GDM1 (cell line): ENCODE measurements at places on chromosomes 2 and 18.
A peak's percentile ranks its signal among the peaks of the same experiment; 100 is the strongest.

- DNase-seq, result no peak
Observed at GRCh38 chr2:108454440-108454839, 5.4 kb downstream of the GCC2 start.

DNA sequence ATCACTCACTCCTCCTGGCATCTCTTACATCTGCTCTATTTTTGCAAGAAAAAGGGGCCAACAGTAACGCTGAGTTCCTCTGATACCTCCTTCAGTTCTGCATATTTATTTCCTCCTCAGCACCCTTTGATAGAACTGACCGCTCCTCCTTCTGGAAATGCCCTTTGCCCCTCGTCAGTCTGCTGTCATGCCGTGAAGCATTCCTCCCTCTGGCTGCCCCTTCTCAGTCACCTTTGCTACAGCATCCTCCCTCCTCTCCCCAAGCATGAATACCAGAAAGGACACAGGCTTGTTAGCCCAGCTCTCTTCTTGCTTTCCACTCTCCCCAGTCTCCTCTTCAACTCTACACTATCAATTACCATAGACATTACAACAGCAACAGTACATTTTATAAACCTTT, 135.4 kb downstream of the NBAS start:
- no peak for DNase-seq

- no peak for DNase-seq
Observed at GRCh38 chr18:11458447-11458846, 150.9 kb upstream of the SLC35G4 start.

- DNase-seq, result no peak
Observed at GRCh38 chr18:29083545-29083944, 906.6 kb upstream of the CDH2 start.

DNA sequence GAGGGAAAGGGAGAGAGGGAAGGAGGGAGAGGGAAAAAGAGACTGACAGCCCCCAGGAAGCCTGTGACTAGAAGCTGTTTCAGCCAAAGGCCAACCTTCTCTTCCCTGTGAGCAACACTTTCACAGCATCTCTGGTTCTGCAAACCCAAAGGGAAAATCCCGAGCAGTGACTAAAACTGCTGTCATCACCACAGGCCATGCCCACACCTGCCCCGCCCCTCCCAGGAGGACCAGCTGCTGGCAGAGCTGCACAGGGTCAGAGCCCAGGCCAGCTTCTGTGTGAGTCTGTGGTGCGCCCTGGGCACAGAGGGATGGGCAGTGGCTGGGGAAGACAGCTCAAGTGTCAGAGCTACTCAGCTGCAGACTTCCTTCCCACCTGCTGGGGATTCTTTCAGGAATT, 64.9 kb upstream of the OTOS start:
- no peak for DNase-seq

- no peak for DNase-seq
Observed at GRCh38 chr2:64141674-64142405, 2.4 kb downstream of the PELI1 start.

- no peak for DNase-seq
Observed at GRCh38 chr18:72672364-72673184, 128.4 kb upstream of the CBLN2 start.

DNA sequence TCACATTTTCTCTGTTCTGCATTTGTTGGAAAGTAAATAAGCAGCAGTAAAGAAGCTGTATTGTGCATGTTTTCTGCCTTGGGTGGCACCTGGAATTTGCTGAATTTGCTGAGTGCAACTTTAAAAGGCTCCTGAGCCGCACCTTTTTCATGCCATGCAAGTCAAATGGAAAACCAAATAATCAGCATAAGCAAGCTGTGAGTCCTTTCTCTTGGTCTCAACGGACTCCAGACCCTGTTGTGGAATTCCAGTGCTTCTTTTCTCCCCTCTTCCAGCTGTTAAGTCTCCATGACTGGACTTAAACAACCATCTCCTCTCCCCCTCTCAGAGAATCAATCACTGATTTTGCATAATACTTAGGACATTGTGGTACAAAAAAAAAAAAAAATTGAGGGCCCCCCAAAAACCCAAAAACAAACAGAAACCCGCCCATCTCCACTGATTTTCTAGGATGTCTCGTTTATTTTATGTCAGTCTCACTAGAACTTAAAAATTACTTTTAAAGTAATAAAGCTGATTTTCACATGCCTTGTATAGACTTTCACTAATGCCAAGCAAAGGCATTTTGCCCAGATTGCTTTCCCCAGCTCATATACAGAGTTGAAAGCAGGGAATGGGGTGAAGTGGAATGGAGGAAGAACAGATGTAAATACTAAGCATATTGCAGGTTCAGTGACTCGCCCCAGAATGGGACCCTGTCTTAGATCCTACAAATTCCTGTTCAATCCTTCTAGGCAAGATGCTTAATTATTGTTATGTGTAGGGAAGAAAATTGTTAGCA, 5.1 kb upstream of the CETN1 start:
- no peak for DNase-seq

GRCh38 chr2:200466425-200467418, 43.1 kb downstream of the KCTD18 start:
- no peak for DNase-seq

DNA sequence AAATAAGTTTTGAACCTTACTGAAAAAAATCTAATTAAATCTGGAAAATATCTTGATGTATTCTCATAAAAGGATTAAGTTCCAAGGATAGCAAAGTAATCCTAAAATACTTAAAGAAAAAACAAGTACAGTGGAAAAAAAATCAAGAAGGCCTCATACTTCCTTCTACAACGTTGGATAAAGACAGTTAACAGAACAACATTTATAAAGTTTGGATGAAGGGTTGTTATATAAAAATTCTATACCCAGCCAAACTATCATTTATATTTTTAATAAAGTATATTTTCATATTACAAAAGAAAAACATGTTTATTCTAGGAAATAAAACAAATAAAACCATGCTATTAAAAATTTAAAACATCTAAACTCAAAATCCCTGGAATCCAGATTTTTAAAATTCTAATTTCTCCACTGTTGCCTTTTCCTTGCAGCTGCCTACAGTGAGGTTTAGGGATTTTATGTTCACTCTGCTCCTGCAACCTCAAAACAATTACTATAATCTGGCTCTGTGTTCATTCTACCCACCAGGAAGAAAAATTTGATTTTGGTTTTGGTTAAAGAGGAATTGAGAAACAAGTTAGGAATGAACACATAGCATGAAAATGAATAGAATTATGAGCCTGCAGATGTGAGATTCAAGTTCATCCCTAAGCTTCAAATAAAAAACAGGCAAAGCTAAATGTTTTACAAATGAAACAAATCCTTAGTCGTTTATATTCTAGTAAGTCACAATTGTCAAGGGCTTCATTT, 142.8 kb downstream of the LPIN1 start:
- DNase-seq, result no peak

- no peak for DNase-seq
Observed at GRCh38 chr2:127957240-127957639, 70.6 kb downstream of the SAP130 start.

DNA sequence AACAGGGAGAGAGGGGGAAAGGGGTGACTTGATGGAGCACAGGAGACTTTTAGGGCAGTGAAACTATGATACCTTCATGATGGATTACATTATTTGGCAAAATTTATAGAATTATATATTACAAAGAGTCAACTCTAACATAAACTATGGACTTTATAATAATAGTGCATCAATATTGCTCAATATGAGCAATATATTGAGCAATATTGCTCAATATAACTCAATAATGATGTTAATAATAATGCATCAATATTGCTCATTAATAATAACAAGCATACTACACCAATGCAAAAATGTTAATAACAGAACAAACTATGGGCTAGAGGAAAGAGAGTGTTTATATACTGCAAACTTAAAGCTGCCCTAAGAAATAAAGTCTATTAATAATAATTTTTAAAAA, 3.1 kb upstream of the UNC80 start:
- DNase-seq, result no peak

- DNase-seq, result no peak
Observed at GRCh38 chr2:176583607-176584006, 314.4 kb downstream of the MTX2 start.

- DNase-seq, result no peak
Observed at GRCh38 chr18:74252039-74252395, 39.7 kb downstream of the CYB5A start.

GRCh38 chr2:137525641-137526190, 438.6 kb upstream of the HNMT start:
- no peak for DNase-seq

GRCh38 chr2:44955593-44956392, 14.3 kb downstream of the SIX3 start:
- DNase-seq, result peak; percentile 38

DNA sequence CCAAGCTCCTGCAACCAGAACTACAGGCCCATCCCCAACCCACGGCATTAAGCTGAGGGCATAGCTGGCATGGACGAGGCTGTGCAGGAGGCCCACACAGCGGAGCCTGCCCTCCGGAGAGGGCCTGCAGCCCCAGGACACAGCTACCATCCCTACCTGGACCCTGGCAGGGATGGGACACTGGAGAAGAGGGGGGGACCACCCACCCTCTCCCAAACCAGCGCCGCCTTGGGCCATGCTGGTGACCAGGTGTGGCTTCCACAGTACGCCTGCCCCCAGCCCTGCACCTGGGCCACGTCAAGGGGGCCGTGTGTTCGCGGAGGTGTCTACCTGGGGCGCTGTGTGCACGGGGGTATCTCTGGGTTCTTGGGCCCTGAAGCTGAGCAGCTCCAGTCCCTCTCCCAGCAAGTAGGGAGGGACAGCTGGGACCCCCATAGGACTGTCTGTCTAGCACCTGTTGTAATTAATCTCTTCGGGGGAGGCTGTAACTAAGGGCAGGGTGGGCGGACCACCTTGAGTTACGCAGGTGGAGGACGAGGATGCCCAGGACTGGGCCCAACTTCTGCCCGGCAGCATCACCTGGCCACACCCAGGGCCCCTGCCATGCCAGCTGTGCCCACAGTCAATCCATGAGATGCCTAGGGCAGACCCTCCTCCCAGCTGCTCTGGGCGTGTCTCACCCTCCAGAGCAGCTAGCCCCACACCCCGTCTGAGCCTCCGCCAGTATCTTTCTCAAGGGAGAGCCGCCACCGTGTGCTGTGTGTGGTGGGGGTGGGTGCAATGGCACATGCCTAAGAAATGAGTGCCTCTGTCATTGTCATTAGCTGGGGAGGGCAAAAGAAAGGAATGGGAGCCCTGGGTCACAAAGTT, 18.3 kb downstream of the HS6ST1 start:
- no peak for DNase-seq

GRCh38 chr18:21452276-21452780, 148.2 kb downstream of the ESCO1 start:
- no peak for DNase-seq

- no peak for DNase-seq
Observed at GRCh38 chr18:12751891-12752290, 49.0 kb downstream of the PSMG2 start.

DNA sequence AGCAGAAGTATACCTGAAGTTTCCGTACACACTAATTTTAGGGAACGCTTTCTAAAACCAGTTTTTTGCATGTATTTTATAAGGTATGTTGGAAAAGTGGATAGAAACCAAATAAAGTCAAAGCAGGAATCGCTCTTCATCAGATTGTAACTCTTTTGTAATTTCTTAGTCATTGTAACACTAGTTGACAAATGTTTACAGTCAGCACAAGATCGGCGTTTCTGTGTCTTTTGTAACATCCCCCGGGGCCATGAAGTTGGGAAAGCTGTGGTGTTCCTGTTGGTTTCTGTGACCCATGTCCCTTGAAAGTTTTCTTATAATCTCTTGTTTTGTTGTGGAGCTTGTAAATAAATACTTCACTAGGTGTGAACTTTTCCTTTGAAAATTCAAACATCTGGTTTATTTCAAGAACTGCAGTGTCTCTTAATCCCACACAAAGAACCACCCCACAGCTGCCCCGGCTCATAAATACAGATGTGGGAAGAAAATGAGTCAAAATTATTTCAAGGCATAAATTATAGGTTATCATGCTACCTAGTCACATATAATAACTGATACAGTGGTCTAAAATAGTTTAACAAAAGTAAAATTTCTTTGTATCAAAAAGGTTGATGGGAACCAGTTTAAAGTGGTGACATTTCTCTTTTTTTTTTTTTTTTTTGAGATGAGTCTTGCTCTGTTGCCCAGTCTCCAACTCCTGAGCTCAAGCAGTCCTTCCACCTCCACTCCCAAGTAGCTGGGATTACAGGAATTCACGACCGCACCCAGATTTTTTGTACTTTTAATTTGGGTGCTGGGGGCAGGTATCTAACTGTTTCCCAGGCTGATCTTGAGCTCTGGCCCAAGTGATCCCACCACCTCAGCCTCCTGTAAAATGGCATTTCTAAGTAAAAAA, 751 bp upstream of the NMI start:
- peak; percentile 36 for DNase-seq

DNA sequence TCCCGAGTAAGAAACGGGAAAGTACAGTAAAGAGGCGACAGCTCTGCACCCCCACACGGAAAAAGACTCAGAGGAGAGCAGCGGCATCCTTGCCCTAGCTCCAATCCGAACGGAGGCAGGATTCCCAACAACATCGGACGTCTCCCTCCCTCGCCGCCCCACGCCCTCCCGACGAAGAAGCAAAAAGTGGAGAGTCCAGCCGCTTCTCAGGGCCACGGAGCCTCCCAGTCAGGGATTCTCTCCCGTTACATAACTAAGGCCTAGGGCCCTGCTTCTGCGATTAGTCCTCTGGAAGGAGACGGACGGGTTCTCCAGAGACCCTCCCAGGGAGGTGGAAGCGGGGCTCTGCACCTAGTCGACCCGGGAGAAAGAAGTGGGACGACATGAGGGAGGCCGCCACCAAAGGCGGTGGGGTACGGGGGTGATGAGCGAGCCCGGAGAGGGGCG, 587 bp downstream of the SUMO1 start:
- no peak for DNase-seq

DNA sequence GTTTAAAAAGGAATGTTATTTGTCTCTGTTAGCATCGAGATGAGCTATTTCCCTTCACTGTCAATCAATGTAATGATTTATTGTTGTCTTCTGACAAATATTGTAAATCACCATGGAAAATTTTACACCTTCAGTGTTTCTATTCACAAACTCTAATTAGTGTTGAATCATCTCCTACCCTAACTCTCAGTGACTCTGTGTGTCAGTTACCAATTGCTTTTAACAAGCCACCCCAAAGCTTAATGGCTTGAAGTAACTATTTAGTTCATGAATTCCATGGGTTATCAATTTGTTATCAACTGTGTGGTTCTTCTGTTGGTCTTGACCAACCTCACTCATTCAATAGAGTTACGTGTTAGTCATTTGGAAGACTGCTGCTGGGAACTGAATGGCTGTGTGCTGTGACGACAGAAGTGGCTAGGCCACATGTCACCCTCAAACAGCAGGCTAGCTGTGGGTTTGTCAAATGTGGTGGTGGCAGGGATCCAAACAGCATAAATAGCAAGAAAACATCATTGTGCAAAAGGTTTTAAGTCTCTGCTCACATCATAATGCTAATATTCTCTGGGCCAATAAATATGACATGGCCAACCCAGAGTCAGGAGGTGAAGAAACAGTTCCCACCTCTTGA, 910.8 kb upstream of the CDH2 start:
- no peak for DNase-seq
